T-helper 2 cell (primary cell): ENCODE measurements at places on chromosomes 7 and 10.
A peak's percentile ranks its signal among the peaks of the same experiment; 100 is the strongest.

DNA sequence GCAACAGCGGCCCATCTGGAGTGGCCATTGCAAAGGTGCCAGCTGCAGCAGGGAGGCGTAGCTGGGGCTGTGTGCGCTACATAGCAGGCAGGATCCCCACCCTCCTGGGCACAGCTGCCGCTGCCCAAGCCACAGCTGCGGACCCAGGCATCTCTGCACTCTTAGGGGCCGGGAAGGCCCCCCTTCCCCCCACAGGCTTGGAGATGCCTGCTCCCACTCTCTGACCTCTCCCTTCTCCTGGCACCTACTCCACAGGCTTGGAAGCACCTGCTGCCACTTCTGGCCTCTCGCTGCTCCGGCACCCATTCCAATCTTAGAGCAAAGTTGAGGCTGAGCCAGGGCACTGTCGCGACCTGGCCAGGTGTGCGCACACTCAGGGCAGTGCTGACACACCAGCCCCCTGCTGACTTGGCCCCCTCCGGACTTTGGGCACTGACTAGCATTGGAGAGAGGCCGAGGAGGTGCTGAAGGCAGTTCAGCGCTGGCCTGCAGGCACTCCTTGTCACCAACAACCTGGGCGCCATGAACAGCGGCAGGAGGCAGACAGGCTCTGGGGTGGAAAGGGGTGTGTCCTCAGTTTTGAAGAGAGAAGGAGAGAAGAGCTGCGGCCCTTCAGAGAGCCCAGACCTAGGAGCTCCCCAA lies 18.4 kb downstream of the RBM48 start:
- no peak for DNase-seq

GRCh38 chr10:33306126-33306525 lies 28.3 kb downstream of the NRP1 start:
- no peak for DNase-seq

GRCh38 chr10:66748217-66748616 lies 177.6 kb upstream of the LRRTM3 start:
- DNase-seq = no peak

GRCh38 chr7:133797818-133798520 lies 329.2 kb upstream of the LRGUK start:
- no peak for DNase-seq

DNA sequence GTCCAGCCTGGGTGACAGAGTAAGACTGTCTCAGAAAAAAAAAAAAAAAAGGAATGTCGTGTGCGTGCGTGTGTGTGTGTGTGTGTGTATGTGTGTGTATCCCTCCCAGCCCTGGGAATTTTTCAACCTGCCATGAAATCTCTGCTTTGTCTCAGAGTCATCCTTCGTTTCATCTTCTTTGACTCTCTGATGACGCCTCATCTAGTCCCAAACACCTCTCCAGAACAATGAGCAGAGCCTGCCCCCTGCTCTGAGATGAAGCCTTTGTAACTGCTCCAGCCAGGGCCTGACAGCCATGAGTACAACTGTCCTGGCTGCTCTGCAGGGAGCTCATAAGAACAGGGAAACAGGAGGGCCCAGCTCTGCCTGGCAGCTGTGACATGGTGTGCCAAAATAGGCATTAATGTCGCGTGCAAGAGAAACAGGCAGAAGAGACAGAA lies 149.5 kb downstream of the FAM107B start:
- no peak for DNase-seq

GRCh38 chr7:10888861-10889260 lies 84.8 kb upstream of the PHF14 start:
- DNase-seq = peak; percentile 50

DNA sequence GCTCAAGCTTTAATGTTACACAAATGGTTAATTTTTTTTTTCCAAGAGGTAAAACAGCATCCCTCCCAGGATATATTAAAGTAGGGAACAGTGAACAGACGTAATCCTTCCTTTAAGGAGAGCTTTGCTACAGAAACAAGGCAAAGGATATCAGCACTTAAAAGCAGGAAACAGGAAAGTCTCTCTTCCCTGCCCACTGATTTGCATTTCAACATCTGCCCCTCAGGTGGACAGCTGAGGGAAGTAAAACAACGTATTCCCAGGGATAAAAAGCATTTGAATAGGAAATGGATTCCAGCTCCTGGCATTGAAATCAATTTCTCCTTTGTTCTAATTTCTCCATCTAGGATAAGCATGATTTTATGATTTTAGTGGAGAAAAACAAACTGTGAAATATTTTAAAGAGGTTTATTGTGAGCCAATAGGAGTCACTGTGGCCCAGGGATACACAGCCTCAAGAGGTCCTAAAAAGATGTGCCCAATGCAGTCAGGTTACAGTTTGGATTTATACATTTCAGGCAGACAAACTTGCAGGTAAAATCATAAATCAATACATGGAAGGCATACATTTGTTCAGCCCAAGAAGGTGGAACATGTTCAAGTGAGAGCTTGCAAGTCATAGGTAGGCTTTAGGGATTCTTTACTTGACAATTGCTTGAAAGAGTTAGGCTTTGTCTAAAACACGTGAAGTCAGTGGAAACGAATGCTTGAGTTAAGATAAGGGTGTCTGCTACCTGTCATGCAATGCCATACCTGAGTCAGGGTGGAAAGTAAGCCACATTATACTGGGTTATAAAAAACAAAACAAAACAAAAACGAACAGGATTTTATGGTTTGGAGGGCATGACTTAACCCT lies 286.2 kb upstream of the VWC2 start:
- no peak for DNase-seq

GRCh38 chr7:130201796-130202195 lies 3.4 kb downstream of the TMEM209 start:
- no peak for DNase-seq

DNA sequence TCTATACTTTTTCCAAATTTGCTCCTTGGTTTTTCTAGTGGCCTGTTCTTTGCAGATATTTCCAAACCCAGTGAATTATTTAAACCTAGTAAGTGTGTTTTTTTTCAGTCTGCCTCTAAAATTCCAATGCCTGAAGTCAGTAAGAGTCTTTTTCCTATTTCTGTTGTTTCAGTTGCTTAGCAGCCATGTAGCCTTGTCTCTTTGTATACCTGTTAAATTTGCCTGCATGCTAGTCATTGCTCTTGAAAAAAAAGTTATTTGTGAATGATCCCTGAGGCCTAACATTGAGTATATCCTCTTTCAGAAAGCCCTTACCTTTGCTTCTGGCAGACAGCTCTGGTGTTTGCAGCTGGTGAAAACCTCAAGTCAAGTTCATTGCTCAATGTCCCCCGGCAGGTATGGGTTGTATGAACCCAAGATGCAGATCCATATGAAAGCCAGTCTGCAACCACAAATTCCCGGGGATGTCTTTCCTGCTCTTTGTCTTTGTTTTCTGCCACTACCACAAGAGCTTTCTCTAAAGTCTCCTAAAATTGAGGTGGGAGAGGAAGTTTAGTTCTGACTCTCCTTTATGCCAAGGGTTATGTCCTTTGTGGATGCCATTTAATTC lies 35.7 kb downstream of the CH25H start:
- DNase-seq = no peak

GRCh38 chr7:17103170-17103569 lies 195.3 kb upstream of the AHR start:
- DNase-seq = no peak

DNA sequence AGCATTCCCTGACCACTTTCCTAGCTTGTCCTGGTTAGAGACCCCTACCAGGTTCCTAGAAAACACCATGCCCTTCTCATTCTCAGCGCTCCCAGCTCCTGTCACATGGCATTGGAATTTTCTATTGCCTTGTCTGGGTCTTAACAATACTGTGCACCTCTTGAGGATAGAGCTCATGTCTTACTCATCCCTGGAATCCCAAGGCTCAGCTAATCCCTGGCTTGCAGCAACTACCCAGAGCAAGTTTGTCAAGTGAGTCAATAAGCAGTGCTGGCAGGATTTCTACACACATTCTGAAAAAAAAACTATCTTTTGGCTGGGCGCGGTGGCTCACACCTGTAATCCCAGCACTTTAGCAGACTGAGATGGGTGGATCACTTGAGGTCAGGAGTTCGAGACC lies 11.7 kb upstream of the PRDX3 start:
- DNase-seq = no peak

DNA sequence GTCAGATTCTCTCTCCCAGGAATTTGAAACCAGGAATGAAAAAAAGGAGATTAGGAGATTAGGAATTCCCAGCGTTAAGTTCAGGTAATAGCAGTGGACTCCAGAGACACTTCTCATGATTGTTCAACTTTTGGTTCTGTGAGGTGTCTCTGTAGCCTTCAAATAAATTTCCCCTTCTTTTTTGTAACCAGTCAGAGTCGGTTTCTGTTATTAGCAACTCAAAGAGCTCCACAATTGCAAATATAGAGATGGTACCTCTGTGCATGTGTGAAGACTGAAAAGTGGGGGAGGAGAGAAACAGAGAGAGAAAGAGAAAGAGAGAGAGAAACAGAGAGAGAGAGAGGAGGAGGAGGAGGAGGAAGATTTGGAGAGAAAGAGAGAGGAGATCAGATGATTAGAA lies 112.8 kb upstream of the STEAP1B start:
- no peak for DNase-seq

DNA sequence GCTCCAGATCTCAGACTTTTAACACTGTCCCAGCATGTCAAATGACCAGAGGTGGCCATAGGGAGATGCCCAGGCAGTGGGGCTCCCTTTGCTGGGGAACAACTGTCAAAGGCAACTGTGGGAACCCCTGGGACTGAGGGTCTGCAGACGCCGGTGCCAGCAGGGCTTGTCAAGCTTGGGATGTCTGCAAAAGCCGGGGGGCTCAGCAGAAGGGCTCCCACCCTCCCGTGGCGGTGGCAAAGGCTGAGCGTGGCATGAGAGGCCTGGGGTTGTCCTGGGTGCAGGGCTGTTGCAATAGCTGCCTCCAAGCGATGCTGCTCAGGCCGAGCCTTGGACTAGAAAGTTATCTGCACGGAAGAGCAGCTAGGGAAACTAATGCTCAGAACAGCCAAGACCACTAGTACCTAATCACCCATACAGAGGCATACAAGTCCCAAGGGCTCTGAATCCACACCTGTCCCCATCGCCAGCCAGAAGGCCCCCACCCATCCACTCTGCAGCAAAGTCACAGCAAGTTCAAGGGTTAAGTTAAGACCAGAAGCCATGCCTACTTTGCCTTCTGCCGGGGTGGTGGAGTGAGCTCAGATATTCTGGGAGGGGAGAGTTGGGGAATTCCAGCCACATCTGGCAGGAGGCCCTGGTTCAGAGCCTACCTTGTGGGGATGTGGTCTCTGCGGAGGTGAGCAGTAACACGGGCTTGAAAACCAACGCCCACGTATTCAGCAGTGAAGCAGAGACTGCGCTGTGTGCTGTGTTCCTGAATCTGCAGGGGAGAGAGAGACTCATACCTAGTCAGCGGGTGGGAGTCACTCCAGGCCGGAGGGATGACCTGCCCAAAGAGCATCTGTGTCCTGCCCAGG lies 4.6 kb downstream of the SH2B2 start:
- no peak for DNase-seq

DNA sequence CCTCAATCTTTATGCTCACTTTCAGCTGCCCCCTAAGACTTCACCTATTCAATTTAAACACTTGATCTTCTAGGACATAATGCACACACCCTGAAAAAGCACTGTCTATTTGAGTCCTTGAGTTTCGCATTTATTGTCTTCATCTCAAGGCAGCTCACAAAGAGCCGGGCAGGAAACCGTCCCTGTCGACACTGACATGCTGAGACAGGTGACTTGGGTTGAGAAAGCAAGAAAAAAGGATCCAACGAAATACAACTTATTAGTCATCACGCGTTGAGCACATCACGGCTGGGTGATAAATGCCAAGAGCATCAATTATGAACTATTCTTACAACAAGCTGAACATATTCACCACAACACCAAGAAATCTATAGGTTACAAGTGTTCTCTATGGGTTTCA lies 91.1 kb downstream of the CALN1 start:
- DNase-seq = no peak

- no peak for DNase-seq
These were observed 92.4 kb downstream of the WNT2 start for GRCh38 chr7:117230276-117231046.

GRCh38 chr7:155108144-155108901 lies 38.2 kb downstream of the HTR5A start:
- DNase-seq = no peak

GRCh38 chr7:17056491-17057142 lies 174.8 kb upstream of the AGR3 start:
- DNase-seq = no peak

- no peak for DNase-seq
These were observed 88.7 kb downstream of the CPED1 start for GRCh38 chr7:121077165-121077630.
